Adrenal gland (tissue), 19 donors: ENCODE measurements at places on chromosomes 2 and 18.

GRCh38 chr2:16160281-16161084 lies 220.1 kb downstream of the MYCN start:
- DNase-seq: no peak

GRCh38 chr18:31636387-31636786 lies 44.7 kb downstream of the TTR start:
- DNase-seq: no peak

DNA sequence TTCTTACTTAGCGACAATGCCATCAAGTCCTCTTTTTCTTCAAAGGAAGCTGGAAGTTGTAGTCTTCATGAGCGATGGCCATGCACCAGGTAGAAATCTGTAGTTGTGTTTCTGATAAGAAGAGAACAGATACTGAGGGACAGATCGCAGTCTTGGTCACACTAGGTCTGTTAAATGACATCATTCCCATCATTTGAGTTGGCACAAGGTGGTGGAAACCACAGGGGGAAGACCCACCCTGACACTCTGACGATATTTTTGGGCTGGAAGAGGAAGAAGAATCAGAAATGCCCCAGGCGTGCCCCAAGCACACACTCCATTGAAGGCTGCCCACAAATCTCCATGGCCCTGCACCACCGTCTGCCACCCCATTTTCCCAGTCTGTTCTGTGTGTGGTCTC lies 89.0 kb upstream of the BOD1L2 start:
- no peak for DNase-seq

DNA sequence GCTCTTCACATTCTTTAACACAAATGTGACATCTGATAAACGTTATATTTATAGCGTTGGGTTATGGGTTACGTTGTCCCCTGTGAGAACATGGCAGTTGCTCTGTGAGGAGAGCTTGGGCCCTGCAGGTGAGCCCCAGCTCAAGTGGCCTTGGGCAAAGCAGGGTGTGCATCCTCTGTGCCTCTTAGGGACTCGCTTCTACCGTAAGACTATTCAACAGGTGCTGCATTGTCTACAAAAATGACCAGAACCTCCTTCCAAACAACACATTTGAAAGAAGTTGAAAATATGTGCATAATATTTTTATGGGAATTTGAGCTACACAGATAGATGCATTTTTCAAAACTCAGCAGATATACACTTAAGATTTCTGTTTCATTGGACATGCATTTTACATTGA lies 16.4 kb upstream of the CHMP1B start:
- DNase-seq: no peak

DNA sequence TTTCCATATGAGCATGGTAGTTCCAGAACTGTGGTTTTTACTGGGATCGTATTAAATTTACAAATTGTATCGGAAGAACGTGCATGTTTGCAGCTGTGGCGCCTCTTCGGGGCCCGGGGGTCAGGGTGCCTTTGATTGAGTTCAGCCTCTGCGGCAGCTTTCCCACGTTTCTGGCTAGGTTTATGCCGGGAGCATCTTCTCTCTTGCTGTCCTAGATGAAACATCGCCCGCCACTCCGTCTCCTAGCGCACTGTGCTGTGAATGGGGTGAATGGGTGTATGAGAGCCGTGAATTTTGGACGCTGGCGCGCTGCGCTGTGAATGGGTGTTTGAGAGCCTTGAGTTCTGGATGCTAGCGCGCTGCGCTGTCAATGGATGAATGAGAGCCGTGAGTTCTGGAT lies 12.3 kb downstream of the PDCD1 start:
- DNase-seq: no peak

DNA sequence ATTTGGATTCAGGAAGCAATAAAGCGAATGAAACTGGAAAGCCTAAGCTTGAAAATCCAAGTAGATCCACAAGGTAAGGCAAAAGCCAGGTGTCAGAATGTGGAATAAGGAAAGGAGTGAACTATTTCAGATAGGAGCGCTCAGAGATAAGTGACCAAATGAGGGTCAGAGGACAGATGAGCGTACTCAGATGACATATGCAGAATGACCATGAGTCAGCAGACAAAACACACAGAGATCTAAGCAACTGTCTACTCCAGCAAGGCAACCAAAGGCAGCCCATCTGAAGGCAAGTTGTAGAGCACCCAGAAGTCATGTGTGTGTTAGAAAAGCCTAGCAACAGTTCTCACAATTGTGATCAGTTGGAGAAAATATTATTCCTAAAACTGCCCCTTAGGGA lies 548.4 kb upstream of the FSHR start:
- no peak for DNase-seq
